Fibroblast of villous mesenchyme (primary cell): ENCODE measurements at places on chromosomes 3 and 15. TPM values are rescaled to one million over a fixed set of nuclear protein-coding genes. Genes with fewer than 3 reads are reported as not detected.
A peak's percentile ranks its signal among the peaks of the same experiment; 100 is the strongest.

- peak; percentile 84 for DNase-seq
These were observed 48.4 kb downstream of the GOLIM4 start for GRCh38 chr3:168047190-168047795.

DNA sequence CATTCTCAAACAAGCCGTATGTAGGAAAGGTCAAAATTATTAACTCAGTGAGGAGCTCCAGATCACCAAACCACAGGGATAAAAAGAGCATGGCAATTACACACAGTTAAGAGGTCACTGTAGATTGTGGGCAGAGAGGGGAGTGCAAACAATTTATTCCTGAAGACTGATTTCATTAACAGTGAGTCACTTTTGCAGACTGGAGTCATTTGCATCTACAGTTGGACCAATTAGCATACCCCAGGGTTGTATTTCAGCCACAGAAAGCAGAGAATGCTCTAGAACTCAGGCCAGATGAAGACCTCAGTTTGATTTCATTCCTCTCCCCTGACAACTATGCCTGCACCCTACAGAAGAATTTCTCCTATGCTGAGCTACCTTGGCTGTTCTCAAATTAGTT, 40.1 kb downstream of the SETMAR start:
- peak; percentile 44 for DNase-seq

- no peak for DNase-seq
These were observed 414.6 kb upstream of the PROK2 start for GRCh38 chr3:72199530-72199929.

GRCh38 chr3:25587094-25587493, 77.6 kb downstream of the TOP2B start:
- peak; percentile 49 for DNase-seq

GRCh38 chr3:66066963-66067617, 28.4 kb upstream of the MAGI1 start:
- DNase-seq = peak; percentile 66

DNA sequence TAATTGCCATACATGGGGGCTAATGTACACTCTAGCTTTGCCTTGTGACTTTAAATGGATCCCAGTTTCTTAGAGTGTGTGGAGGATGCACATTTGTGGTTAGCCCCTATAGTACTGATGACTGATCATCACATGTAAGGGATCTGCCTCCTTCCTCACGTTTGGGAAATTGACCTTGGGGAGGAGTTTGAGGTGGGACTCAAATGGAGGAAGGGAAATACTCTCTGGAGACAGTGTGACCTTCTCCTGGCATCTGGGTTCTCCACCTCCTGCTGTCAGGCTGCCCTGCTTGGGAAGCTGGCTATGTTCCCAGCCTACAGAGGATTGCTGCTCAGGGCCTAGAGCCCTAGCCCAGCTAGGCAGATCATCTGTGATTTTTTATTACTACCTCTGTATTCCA, 48.7 kb downstream of the PPM1L start:
- no peak for DNase-seq

DNA sequence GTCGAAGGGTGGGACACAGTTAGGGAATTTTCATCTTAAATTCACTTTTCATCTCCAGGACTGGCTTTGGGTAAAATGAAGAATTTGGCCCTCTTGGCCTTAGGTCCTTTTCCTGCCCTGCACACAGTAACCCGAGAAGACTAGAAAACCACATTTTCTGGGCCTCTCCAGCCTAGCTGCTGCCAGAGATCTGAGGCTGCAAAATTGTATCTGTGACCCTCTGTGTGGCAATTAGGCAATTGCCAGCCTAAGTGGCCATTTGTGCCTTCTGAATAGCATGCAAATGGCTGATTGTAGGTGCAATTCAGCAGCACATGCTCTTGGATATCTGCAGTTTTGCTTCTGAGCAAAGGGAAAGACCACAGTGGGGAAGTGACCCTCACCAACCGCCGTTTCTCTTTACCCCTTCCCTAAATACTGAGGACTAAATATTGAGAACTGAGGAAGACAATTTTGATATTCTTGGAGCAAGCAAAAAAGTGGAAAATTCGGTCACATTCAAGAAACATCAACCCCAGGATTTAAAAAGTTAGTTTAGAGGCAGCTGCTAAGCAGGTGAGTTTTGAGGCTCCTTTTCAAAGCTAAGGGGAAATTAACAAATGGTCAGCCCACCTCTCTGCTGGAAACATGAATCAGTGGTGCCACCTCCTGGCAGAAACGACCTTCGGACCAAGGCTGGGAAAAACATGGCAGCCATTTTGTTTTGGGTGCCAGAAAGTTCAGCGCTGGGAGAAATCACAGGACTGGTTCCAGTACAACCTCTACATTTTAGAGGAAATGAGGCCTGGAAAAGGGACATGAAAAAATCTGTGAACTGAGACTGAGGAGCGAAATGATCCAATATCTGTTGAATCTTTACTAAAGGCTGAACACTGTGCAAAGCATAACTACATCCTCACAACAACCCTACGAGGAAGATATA, 56.6 kb upstream of the PRTG start:
- peak; percentile 68 for DNase-seq

GRCh38 chr3:97927704-97928103, 44.5 kb downstream of the RIOX2 start:
- DNase-seq = peak; percentile 66

- DNase-seq = peak; percentile 42
These were observed 293.5 kb upstream of the SUCLG2 start for GRCh38 chr3:67947808-67948508.

DNA sequence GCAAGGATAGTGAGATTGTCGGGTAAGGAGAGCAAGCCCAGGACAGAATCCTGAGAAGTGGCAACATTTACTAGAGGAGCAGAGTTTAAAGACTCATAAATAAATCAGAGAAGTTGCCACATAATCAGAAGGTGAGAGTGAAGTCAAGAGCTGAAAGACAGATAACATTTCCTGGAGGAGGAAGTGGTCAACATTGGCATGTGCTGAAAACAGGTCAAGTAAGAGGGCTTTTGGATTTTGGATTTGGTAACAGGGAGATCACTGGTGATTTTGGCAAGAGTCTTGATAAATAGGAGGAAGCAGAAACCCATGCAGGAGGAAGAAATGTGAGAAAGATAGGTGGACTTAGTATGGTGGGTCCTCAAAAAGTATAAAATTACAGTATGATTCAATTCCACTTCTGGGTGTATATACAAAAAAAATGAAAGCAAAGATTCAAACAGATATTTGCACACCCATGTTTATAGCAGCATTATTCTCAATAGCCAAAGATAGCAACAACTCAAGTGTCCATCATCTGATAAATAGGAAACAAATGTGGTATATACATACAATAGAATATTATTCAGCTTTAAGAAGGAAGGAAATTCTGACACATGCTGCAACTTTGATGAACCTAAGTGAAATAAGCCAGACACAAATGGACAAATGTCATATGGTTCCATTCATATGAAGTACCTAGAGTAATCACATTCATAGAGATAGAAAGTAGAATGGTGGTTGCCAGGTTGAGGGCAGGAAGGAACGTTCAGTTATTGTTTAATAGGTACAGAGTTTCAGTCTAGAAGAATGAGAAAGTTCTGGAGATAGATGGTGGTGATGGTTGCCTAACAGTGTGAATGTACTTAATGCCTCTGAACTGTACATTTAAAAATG, 27.3 kb upstream of the MBNL1 start:
- peak; percentile 48 for DNase-seq

DNA sequence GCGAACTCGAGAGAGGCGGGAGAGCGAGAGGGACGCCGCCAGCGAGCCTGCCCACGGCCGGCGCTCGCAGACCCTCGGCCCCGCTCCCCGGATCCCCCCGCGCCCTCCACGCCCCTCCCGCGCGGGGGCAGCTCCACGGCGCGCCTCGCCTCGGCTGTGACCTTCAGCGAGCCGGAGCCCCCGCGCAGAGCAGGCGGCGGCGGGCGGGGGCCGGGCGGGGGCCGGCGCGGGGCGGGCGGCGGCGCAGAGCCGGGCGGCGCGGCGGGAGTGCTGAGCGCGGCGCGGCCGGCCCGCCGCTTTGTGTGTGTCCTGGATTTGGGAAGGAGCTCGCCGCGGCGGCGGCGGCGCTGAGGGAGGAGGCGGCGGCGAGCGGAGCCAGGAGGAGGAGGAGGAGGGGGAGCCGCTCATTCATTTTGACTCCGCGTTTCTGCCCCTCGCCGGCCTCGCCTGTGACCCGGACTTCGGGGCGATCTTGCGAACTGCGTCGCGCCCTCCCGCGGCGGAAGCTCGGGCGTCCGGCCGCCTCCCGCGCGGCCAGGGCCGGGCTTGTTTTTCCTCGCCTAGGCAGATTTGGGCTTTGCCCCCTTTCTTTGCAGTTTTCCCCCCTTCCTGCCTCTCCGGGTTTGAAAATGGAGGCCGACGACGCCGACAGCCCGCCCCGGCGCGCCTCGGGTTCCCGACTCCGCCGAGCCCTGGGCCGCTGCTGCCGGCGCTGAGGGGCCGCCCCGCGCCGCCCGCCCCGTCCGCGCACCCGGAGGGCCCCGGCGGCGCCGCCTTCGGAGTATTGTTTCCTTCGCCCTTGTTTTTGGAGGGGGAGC, 524 bp downstream of the IGF1R start:
- peak; percentile 66 for DNase-seq

DNA sequence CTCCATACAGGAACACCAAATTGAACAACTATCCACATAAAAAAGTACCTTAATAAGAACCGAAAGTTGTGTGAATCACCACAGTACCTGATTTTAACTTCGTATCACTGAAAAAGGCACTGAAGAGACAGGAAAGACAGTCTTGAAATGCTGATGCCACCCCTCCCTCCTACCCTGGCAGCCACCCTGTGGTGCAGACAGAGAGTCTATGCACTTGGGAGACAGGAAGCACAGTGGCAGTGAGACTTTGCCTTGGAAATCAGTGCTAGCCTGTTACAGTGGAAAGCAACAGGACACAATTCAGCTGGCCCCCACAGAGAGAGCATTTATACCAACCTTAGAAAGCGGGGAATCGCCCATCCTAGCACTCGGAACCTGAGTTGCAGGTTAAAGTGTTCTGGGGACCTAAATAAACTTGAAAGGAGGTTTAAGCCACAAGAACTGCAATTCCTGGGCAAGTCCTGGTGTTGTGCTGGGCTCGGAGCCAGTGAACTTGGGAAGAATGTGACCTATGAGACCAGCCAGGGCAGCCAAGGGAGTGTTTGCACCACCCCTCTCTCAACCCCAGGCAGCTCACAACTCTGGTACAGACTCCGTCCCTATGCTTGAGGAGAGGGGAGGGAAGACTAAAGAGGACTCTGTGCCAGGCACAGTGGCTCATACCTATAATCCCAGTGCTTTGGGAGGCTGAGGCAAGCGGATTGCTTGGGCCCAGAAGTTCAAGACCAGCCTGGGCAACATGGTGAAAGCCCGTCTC, 240.1 kb downstream of the ISL2 start:
- peak; percentile 65 for DNase-seq

GRCh38 chr3:94172695-94173310, 109.9 kb downstream of the NSUN3 start:
- DNase-seq = no peak

- no peak for DNase-seq
These were observed 151.8 kb downstream of the NSMCE3 start for GRCh38 chr15:29117778-29118177.

- peak; percentile 90 for DNase-seq
These were observed 23.3 kb downstream of the STAG1 start for GRCh38 chr3:136728918-136729317.

- no peak for DNase-seq
These were observed 60.7 kb upstream of the TLE3 start for GRCh38 chr15:70158309-70159000.

DNA sequence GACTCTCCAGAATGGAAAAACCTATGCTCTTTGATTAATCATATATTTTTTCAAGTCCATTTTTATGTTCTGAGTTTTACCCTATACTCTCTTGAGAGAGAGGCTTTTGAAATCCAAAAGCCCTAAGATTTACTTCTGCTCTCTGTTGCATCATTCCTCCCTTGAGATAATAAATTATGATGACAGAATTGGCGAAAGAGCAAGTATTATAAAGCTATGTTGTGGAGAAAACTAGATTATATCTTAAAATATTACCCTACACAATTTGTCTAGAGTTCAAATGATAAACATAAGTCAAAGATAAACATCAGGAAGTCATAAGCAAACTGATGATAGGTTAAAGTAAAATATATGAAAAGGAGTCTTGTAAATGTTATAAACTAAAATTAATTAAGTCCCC, 293.4 kb upstream of the MME start:
- DNase-seq = peak; percentile 76

DNA sequence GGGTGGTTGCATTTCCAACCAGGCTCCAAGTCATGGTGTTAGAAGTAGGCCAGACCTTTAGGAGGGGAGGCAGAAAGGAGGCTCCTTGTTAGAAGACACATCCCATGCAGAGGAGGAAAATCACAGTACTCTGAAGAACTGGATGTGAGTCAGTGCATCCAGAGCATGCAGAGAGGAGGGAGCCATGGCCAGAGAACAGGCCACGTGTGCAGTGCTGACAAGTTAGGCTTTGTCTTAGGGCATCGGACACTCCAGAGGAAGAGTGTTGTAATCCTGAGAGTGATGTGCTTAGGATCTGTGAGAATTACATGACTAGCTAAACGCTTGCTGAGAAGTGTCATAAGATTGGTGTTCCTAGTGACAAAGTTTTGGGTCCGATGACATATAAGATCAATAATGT, 456.5 kb upstream of the THRB start:
- no peak for DNase-seq

GRCh38 chr3:85364296-85364909, 405.6 kb downstream of the CADM2 start:
- no peak for DNase-seq

DNA sequence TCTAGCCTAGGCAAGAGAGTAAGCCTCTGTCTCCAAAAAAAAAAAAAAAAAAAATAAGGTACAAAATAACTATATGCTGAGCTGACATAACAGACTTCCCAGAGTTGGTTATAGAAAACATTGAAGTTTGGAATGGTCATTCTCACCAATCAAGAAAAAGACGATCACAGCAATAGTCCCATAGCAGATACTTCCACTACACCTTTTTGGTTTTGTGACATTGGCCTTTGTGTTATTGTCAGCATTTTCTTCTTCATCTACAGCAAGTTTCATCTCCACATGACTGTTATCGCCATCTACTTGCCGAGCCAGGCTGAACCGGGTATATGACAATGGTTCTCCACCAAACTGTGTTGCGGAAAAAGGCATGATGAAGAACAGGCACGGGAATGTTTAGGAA, 6.9 kb downstream of the TFRC start:
- no peak for DNase-seq

- no peak for DNase-seq
These were observed 354.3 kb downstream of the FGF12 start for GRCh38 chr3:192373032-192373431.

Gene BRPF1
- total RNA-seq = 15.5 and 17.3 TPM in 2 replicates

Gene GHSR
- total RNA-seq = not detected in 2 replicates

Gene ADAMTSL3
- under 0.01 TPM in 2 replicates for total RNA-seq

Gene SERP1
- 151 and 176 TPM in 2 replicates for total RNA-seq

Gene IMPG2
- total RNA-seq = 0.32 and 0.43 TPM in 2 replicates

Gene SLC15A2
- under 0.01 and 0.43 TPM in 2 replicates for total RNA-seq

Gene CNTN6
- total RNA-seq = under 0.01 and 0.97 TPM in 2 replicates

Gene CFAP92
- total RNA-seq = under 0.01 TPM in 1 of 2 replicates, not detected in the other
